ENCODE measurements at places on chromosomes 13 and 19. TPM values are rescaled to one million over a fixed set of nuclear protein-coding genes. Genes with fewer than 3 reads are reported as not detected.

The ZNF91 gene
- total RNA-seq: 112 TPM

The KRTDAP gene
- total RNA-seq: 2.2 TPM

The SCGB2B2 gene
- total RNA-seq: 1.8 TPM

The ZNF665 gene
- 8.3 TPM for total RNA-seq

The MAB21L1 gene
- total RNA-seq: 1.2 TPM

The KLK14 gene
- total RNA-seq: not detected

The EXOSC5 gene
- 19.6 TPM for total RNA-seq

The ITGBL1 gene
- 1.8 TPM for total RNA-seq

The C19orf81 gene
- total RNA-seq: 6.5 TPM

The SPATA13 gene
- total RNA-seq: 19.0 TPM

The KBTBD7 gene
- total RNA-seq: 13.6 TPM

Measured in dorsolateral prefrontal cortex (tissue), 122 donors.